ENCODE measurements at places on chromosomes 11 and 22. TPM values are rescaled to one million over a fixed set of nuclear protein-coding genes. Genes with fewer than 3 reads are reported as not detected.

Gene CALCA
- not detected for total RNA-seq

Gene C11orf87
- not detected for total RNA-seq

Gene INPP5J
- 0.30 TPM for total RNA-seq

Gene APOA4
- not detected for total RNA-seq

Gene TMEM45B
- total RNA-seq, result 0.46 TPM

Gene SEC14L6
- total RNA-seq, result under 0.01 TPM

Gene F2
- total RNA-seq, result not detected

Gene OR51I1
- total RNA-seq, result not detected

Gene RFPL1
- total RNA-seq, result not detected

Gene PDGFB
- 51.0 TPM for total RNA-seq

Gene ISX
- total RNA-seq, result not detected

Gene RHOD
- total RNA-seq, result 6.2 TPM

Gene FXYD6
- total RNA-seq, result 0.32 TPM

Gene VWCE
- 1.6 TPM for total RNA-seq

Gene TYR
- not detected for total RNA-seq

Gene CAVIN3
- total RNA-seq, result 135 TPM

Gene NXPE2
- total RNA-seq, result not detected

Gene SSTR3
- total RNA-seq, result not detected

Gene GGT5
- total RNA-seq, result 1.4 TPM

Gene FGF19
- not detected for total RNA-seq

Gene GGT1
- total RNA-seq, result 0.30 TPM

Gene CYB5R2
- total RNA-seq, result 4.9 TPM

Gene PACSIN3
- 15.6 TPM for total RNA-seq

Gene SULT4A1
- not detected for total RNA-seq

Gene RFPL2
- 0.32 TPM for total RNA-seq

Gene C2CD3
- 12.2 TPM for total RNA-seq

Gene MISFA
- 0.65 TPM for total RNA-seq

Gene C22orf15
- total RNA-seq, result 0.46 TPM

Gene KCNJ11
- total RNA-seq, result under 0.01 TPM

Gene UPK2
- total RNA-seq, result not detected

Gene SLC36A4
- 10.1 TPM for total RNA-seq

Gene CASP5
- total RNA-seq, result not detected

Gene USP2
- total RNA-seq, result 0.32 TPM

Gene UCP3
- 0.32 TPM for total RNA-seq

Gene MUC5AC
- not detected for total RNA-seq

Gene GGTLC2
- not detected for total RNA-seq

Gene P2RX6
- total RNA-seq, result under 0.01 TPM

Gene OR6A2
- 0.46 TPM for total RNA-seq

Gene HBB
- not detected for total RNA-seq

Gene DNAJB7
- not detected for total RNA-seq

Gene CABP7
- not detected for total RNA-seq

Gene ANKK1
- total RNA-seq, result not detected

Gene SPDYC
- not detected for total RNA-seq

Gene ENTHD1
- total RNA-seq, result not detected

Measured in epithelial cell of umbilical artery (primary cell).